Fibroblast of villous mesenchyme (primary cell): ENCODE measurements at places on chromosomes 12 and 14. TPM values are rescaled to one million over a fixed set of nuclear protein-coding genes. Genes with fewer than 3 reads are reported as not detected.
A peak's percentile ranks its signal among the peaks of the same experiment; 100 is the strongest.

- DNase-seq = no peak
Measured at GRCh38 chr12:43337571-43338444, 214.2 kb downstream of the ADAMTS20 start.

DNA sequence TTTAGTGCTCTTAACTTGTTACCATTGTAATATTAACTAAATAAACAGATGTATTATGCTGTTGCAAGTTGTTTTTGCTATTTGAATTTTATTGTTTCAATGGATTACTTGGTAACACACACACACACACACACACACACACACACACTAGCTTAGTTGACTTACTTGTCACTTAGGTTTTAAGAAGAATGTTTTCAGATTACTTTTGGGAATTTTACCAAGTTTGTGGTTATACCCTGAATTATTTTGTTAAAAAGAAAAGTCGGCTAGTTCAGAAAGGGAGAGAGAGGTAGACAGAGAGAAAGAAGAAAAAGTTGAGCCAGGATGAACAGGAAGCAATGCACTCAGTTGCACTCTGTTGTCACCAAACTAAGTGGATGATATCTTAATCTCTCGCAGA lies 5.3 kb downstream of the SSTR1 start:
- DNase-seq = no peak

GRCh38 chr12:106074706-106075392 lies 63.9 kb downstream of the NUAK1 start:
- DNase-seq = peak; percentile 97

DNA sequence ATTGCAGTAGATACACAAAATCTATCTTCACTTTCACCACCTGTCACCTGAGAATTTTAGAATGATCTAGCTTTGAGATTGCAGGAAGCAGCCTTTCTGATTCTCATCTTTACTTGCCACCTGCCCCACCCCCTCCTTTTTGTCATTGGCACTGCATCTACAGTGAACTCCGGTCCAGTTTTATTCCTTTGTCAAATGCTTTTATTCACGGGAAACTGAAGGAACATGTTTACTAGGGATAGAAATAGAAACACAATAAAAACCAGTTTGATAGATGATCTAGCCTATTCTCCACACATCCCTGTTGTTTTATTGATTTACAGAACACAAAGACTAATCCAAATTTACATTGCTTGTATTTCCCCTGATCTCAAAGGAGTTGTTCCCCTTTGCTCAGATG lies 471.7 kb upstream of the STXBP6 start:
- no peak for DNase-seq

DNA sequence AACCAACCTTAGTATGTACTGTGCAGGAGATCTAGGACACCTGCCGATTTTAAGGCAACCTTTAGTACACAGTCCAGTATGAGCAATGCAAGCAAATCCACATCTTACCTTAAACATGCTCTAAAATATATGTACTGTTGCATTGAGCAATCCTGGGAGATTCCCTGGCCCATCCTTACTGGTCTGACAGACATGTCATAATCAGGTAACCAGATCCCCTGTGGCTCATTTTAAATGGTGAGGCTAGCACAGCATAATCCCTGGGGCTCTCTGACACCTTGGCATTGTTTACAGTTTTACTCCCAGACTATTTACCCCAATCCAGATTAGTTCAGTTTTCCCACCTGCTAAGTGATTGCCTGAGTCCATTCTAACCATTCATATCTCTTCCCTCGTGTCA lies 15.1 kb downstream of the BMAL2 start:
- DNase-seq = no peak

GALNT16 gene
- total RNA-seq = under 0.01 TPM in 2 replicates
